HFFc6 (cell line): ENCODE measurements at places on chromosomes 3 and 15. TPM values are rescaled to one million over a fixed set of nuclear protein-coding genes. Genes with fewer than 3 reads are reported as not detected.

The LRRN1 gene
- total RNA-seq, result not detected in 3 replicates

DNA sequence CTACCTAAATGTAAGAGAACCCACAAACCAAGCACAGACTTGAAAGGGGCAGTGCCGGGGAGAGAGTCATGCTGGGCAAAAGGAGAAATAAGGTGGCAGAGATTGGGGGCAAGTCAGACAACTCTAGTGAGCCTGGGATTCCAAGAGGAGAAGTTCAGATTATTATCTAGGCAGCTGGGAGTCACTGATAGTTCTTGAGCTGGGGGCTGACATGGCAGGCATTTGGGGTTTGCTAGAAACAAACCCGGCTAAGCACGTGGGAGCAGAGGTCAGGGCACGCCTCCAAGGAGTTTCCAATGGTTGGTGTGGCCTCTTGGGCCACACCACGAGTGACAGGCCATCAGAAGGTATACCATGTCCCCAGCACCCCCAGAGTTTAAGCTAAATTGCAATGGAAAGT, 27.6 kb downstream of the SLC6A6 start:
- H3K27ac ChIP-seq, result peak overlapping the region; percentile 9; the same call in 1 of the 2 replicates
- H3K36me3 ChIP-seq, result no peaks in the 10 kb centered on the region; the same call in 1 of the 2 replicates
- DNase-seq, result no peak
- H3K27me3 ChIP-seq, result peaks cover 8% of the 10 kb centered on the region
- no peak overlapping the region for H3K4me3 ChIP-seq

DNA sequence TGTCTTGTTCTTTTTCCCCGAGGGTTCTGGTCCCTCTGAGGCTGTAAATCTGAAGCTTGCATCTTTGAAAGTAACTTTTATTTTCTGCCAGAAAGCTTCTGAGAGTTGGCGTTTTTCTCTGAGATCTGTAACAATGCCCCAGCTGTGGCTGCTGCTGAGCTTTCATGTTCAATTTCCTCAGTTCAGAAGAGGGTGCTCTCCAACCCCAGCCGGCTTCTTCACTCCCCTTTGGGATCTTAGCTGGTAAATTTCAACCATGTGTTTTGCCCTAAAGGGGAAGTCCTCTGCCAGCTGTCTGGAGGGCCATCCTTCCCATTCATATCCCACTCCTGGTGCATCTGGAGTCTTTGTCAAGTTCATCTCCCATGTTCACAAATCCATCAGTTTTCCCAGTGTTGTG, 18.3 kb upstream of the CFAP100 start:
- no peak overlapping the region for H3K27ac ChIP-seq
- no peak overlapping the region for H3K4me3 ChIP-seq
- no peak for DNase-seq
- peaks cover 14% of the 10 kb centered on the region for H3K4me1 ChIP-seq

DNA sequence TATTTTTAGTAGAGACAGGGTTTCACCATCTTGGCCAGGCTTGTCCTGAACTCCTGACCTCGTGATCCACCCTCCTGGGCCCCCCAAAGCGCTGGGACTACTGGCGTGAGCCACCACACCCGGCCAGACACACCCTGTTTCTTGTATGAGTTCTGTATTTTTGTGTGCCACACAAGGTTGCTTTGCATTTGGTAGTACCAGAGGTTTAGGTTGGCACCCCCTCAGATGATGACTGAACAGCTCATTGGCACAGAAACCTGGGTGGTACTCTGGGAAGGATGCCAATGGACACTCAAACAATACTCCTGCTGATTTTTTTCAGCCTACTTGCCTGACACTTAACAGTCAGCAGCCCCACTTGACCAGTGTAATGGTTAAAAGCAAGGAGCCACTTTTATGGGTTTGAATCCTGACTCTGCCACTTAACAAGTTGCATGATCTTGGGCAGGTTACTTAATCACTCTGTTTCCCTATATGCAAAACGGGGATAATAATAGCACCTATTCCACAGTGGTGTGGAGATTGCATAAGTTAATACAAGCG, 39.2 kb upstream of the BCL2A1 start:
- H3K4me1 ChIP-seq, result peaks cover 37% of the 10 kb centered on the region
- H3K27ac ChIP-seq, result peak overlapping the region; percentile 87
- peak overlapping the region; percentile 25; the same call in 1 of the 2 replicates for H3K4me3 ChIP-seq
- peaks cover 7% of the 10 kb centered on the region for H3K27me3 ChIP-seq

The RCN2 gene
- total RNA-seq, result 88.0 and 95.9 TPM in 2 replicates

DNA sequence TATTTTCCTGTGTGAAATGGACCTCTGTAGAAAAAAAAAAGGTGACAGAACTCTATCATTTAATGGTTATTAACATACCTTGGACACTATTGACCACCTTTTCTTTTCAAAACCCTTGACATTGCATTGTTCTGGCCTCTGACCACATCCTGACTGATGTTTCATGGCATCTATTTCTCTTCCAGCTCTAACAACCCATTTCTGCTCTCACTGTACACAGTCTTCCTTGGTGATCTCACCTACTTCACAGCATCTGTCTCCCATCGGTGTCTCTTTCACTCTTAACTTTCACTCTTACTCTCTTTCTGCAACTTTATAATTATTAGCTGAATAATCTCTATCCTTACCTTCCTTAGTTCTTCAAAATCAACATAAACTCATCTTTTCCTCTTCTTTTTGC, 217.4 kb upstream of the CD96 start:
- H3K4me3 ChIP-seq, result no peak overlapping the region
- no peaks in the 10 kb centered on the region for H3K36me3 ChIP-seq
- no peak for DNase-seq
- peaks cover 57% of the 10 kb centered on the region for H3K4me1 ChIP-seq
- no peaks in the 10 kb centered on the region for H3K27me3 ChIP-seq

DNA sequence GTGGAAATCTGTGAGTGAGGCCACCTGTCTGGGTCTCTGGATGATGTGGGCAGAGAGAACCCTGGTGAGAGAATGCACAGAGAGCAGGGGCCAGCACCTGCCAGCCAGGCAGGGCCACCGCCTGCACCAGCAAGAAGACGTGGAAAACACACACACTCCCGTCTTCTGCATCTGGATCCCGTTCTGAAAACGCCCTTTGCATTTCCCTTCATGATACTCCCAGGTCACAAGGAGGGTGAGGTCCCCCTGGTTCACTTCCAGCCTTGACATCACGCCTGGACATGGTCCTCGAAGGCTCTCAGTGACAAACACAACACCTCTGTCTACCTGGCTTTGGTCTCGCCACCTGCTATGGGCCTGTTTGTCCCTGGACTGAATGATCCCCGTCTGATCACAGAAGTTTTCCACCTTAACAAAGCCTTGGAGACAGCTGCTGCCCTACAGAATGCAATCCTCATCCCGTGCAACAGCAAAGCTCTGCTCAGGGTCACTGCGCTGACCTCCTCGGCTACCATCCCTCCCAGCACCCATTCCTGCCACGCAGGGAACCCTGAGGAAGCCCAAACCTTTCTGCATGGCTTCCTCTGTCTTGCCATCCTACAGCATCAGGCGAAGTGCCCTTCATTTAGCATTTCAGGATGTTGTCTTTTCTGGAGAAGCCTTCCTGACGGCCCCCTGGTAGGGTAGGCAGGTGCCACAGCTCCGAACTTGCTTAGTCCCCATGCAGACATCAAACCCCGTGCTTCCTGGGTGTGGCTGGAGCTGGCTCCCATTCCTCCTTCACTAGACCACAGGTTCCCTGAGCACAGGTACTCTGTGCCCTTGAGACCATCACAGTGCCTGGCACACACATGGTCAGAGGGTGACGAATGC, 122.5 kb downstream of the ATP10A start:
- H3K36me3 ChIP-seq, result peaks cover 10% of the 10 kb centered on the region
- peak overlapping the region; percentile 21; the same call in 1 of the 2 replicates for H3K4me3 ChIP-seq
- no peak for DNase-seq
- peaks cover 45% of the 10 kb centered on the region for H3K4me1 ChIP-seq
- H3K27ac ChIP-seq, result peak overlapping the region; percentile 38; the same call in 1 of the 2 replicates

- H3K4me1 ChIP-seq, result no peaks in the 10 kb centered on the region
- no peaks in the 10 kb centered on the region for H3K36me3 ChIP-seq
- DNase-seq, result no peak
- H3K4me3 ChIP-seq, result no peak overlapping the region
- H3K27ac ChIP-seq, result no peak overlapping the region
- peaks cover 1% of the 10 kb centered on the region; the same call in 1 of the 2 replicates for H3K27me3 ChIP-seq
These were observed 87.7 kb downstream of the KCNAB1 start for GRCh38 chr3:156207802-156208685.

The DZIP1L gene
- total RNA-seq, result 7.8 to 9.3 TPM (median 8.1 TPM) in 3 replicates

The LRRC31 gene
- total RNA-seq, result not detected in 3 replicates

The EPHB1 gene
- 0.88 and 1.1 TPM in 2 replicates for total RNA-seq

The LRTM1 gene
- not detected in 3 replicates for total RNA-seq

DNA sequence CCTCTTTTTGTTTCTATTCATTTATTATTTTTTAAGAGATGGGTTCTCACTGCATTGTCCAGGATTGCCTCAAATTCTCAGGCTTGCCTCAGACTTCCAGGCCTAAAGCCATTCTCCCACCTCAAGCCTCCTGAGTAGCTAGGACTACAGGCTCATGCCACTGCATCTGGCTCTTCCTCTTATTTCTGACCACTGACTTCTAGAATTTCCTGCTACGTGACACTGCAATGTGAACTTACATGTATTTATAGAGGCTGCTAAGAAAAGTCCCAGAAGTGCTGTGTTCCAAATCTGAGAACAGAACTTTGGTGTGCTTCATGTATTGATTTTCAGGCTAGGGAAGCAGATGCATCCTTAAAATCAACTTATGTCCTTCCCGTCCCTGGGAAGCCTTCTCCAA, 407.4 kb downstream of the RSL24D1 start:
- no peaks in the 10 kb centered on the region; the same call in 1 of the 2 replicates for H3K36me3 ChIP-seq
- H3K4me3 ChIP-seq, result no peak overlapping the region
- no peak overlapping the region for H3K27ac ChIP-seq
- H3K27me3 ChIP-seq, result no peaks in the 10 kb centered on the region

DNA sequence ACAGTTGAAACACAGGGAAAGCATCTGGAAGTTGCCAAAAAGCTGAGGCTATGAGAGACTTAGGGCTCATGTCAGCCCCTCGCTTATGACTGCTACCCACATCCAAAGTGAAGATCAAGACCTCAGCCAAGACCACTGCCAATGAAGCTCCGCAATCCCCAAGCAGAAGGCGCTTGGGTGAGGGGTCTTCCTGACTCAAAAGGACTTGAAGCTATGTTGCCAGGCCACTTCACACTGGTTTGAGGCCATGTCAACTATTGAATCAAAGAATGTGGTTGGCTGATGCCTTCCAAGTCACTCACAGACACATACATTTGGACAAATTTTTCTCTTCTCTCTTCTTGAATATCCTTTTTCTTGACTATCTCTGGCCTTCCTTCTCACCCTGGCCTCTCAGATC, 928 bp upstream of the CCR4 start:
- H3K4me1 ChIP-seq, result no peaks in the 10 kb centered on the region
- DNase-seq, result no peak
- peaks cover 6% of the 10 kb centered on the region for H3K27me3 ChIP-seq
- H3K36me3 ChIP-seq, result no peaks in the 10 kb centered on the region
- H3K4me3 ChIP-seq, result no peak overlapping the region
- no peak overlapping the region for H3K27ac ChIP-seq

The SLC22A13 gene
- total RNA-seq, result 0.13 to 0.25 TPM in 2 of 3 replicates, not detected in the other

The CASR gene
- not detected in 3 replicates for total RNA-seq

The COPB2 gene
- total RNA-seq, result 260 to 277 TPM (median 266 TPM) in 3 replicates

DNA sequence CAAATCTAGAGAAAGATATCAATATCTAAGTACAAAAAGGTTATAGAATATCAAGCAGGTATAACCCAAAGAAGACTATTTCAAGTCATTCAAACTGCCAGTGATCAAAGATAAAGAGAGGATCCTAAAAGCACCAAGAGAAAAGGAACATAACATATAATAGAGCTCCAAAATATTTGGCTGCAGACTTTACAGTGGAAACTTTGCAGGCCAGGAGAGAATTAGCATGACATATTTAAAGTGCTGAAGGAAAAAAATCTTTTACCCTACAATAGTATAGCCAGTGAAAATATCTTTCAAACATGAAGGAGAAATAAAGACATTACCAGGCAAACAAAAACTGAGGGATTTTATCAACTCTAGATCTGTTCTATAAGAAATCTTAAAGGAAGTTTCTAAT, 254.3 kb upstream of the ARHGEF26 start:
- DNase-seq, result no peak
- no peaks in the 10 kb centered on the region for H3K36me3 ChIP-seq
- no peak overlapping the region for H3K4me3 ChIP-seq
- H3K4me1 ChIP-seq, result no peaks in the 10 kb centered on the region

- no peaks in the 10 kb centered on the region for H3K27me3 ChIP-seq
- H3K4me1 ChIP-seq, result no peaks in the 10 kb centered on the region
- H3K4me3 ChIP-seq, result no peak overlapping the region
- no peaks in the 10 kb centered on the region for H3K36me3 ChIP-seq
These were observed 705.2 kb downstream of the NAALADL2 start for GRCh38 chr3:175564363-175564762.

The ANO10 gene
- 73.9 to 94.7 TPM (median 80.4 TPM) in 3 replicates for total RNA-seq

- H3K4me3 ChIP-seq, result no peak overlapping the region
- no peaks in the 10 kb centered on the region for H3K27me3 ChIP-seq
- peak; percentile 53 for DNase-seq
- H3K4me1 ChIP-seq, result peaks cover 72% of the 10 kb centered on the region
- H3K27ac ChIP-seq, result peak overlapping the region; percentile 82
These were observed 39.0 kb downstream of the ANAPC13 start for GRCh38 chr3:134446800-134447199.

The CHRD gene
- 0.09 to 0.10 TPM in 2 of 3 replicates, not detected in the other for total RNA-seq

DNA sequence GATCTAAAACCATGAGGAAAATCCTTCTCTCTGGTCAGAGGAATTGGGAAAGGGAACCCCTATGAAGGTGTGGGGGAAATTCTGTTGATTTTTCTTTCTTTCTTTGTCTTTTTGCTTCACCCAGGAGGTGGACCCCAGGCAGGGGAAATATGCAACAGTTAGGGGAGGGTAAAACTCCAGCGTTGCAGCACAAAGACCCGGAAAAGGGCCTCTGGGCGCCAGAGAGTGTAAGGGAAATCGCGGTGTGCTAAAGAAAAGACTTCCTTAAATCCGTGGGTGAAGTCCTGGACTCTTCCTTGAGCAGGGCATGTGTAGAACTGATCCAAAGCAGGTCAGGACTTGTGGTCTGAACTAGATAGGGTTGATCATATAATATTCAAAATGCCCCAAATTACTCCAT, 11.1 kb upstream of the TBC1D21 start:
- H3K4me1 ChIP-seq, result no peaks in the 10 kb centered on the region
- H3K27me3 ChIP-seq, result peaks cover 47% of the 10 kb centered on the region
- no peak overlapping the region for H3K27ac ChIP-seq
- H3K36me3 ChIP-seq, result no peaks in the 10 kb centered on the region
- DNase-seq, result no peak
